ENCODE measurements at places on chromosomes 2 and 18.

DNA sequence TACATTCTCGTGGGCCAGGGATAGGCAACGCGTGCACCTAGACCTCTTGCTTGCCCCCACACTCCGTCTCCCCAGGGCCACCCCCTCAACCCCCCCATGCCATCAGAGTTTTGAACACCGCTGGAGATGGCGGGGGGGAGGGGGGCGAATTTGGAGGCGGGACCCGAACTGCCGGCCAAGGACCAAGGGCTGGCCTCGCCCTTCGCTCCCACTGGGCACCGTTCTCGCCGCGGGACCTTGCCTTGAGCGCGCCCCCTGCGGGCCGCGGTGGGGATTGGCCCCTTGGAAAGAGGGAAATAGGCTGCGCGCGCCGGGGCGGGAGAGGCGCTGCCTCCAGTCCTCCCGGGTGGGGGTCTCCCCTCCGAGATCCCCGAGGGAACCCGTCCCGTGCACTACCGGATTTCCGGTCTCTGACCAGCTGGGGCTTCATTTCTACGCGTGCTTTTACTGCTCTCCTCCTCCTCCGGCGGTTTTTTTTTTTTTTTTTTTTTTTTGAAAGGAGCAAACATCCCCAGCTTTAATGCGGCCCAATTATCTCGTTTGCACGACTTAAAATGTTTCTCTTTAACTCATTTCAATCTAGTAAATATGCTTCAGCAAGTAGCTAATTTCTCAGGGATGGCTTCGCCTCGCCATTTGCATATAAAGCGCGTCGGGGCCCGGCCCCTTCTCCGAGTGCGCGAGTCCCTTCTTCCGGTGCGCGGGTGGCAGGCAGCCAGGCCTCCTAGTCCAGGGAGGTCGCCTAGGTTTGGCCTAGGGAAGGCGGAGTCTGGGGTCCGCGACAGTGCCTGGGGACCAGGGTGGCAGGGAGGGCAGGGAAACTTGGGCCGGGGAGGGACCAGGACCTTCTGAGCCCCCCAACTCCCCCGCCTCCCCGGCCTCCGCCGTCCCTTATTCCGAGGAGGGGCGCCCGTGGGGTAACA is 10.0 kb upstream of the GBX2 start:
- DNase-seq = no peak

GRCh38 chr2:198220763-198221610 is 416.6 kb downstream of the PLCL1 start:
- no peak for DNase-seq

- DNase-seq = peak; percentile 3
Measured at GRCh38 chr2:224442071-224442967, 40.4 kb upstream of the FAM124B start.

DNA sequence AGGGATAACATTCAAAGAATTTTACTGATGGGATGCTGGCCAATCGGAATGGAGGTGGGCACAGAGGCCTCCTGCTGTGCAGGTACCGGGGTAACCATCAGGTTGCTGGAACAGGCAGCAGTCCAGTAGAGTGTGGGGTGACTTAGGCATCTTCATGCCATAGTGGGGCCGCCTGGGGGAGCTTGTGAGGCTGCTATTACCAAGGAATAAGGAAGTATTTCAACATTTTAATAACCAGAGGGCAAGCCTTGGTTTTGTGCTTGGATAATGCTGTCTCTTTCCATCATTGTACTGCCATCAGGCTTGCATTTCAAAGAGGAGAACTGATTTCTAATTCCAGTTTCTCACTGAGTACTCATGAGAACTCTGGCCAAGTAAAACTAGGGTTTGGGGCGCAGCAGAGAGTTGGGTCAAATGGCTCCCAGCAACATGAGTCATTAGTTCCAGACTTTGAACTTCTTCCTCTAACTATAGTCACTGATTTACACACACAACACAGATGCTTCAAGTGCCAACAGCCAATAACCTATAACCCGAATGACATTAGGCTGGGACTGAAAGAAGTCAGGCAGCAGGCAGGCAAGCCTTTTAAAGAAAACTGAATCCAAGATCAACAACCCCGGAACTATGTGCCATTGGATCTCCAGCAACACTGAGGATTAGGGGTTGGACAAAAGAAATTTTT is 56.1 kb upstream of the FHL2 start:
- peak; percentile 11 for DNase-seq

- DNase-seq = no peak
Measured at GRCh38 chr2:238645095-238645494, 202.8 kb upstream of the TWIST2 start.

Data from CD4-positive, alpha-beta T cell treated with Interleukin-17A for 4 hours (primary cell).